ENCODE measurements at places on chromosomes 11 and 22.

GRCh38 chr11:97964332-97965004 lies 1056.3 kb upstream of the CNTN5 start:
- no peak for DNase-seq

DNA sequence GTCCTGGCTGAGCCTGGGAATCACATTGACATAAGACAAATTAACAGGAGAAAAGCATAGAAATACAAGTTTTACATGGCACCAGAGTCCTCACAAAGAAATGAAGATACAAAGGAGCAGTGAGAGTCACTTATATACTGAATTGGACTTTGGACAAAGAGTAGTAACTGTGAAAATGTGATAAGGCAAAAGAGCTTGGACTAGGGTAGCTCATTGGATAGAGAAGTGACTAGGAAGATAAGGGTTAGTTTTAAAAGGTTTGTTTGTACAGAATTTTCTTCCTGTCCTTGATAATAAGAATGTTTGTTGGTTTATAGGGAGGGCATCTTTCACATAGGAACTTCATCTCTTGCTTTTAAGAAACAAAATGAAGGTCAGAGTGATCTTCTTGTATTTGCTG lies 17.9 kb upstream of the NUCB2 start:
- no peak for DNase-seq

- no peak for DNase-seq
Measured at GRCh38 chr11:17633279-17633986, 85.9 kb upstream of the MYOD1 start.

GRCh38 chr11:96101146-96101545 lies 177.2 kb upstream of the MTMR2 start:
- no peak for DNase-seq

GRCh38 chr11:57751676-57752253 lies at the start of gene BTBD18:
TSS of gene BTBD18 (minus strand) at chr11:57751819. CDS start at chr11:57751188, 631 bp downstream.
- no peak for DNase-seq

DNA sequence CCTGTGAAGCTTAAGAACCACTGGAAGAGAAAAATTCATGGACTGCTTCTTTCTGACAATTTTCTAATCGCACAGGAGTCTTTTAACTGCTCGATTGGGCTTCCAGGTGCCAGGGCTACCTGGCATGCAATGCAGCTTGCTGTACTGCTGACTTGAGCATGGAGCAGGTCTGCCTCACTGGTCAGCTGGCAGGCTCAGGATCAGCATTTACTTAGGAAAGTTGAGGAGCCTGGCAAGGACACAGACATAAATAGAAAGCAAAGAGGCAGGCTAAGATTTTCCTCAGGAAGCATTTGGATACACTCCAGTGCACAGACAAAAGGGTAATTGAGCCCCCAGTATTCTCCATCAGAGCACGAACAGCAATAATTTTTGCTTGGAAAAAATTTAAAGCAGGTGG lies 163.5 kb downstream of the CSNK2A3 start:
- no peak for DNase-seq

DNA sequence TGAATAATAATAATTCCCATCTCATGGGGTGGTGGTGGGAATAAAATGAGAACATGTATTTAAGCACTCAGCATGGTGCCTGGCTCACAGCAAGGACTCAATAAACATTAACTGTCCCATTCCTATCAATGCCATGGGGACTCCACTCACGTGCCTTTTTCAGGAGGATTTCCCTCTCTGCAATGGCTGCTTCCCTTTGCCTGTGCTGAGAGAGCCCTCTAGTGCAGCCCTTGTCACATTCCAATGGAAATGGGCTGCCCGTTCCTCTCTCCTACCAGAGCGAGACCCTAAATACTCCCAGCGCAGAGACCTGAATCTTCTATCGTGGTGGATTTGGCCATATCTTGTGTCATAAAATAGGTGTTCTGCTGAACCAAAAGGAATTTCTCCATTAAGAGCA lies 621.5 kb upstream of the B3GAT1 start:
- DNase-seq = no peak

DNA sequence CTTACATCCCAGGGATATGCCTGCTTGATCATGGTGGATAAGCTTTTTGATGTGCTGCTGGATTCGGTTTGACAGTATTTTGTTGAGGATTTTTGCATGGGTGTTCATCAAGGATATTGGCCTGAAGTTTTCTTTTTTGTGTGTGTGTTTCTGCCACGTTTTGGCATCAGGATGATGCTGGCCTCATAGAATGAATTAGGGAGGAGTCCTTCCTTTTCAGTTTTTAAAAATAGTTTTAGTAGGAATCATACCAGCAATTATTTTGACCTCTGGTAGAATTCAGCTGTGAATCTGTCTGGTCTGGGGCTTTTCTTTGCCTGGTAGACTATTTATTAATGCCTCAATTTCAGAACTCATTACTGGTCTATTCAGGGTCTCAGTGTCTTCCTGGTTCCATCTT lies 362.4 kb downstream of the JRKL start:
- DNase-seq = no peak

- DNase-seq = no peak
Measured at GRCh38 chr22:49210606-49211005, 617.1 kb downstream of the BRD1 start.

DNA sequence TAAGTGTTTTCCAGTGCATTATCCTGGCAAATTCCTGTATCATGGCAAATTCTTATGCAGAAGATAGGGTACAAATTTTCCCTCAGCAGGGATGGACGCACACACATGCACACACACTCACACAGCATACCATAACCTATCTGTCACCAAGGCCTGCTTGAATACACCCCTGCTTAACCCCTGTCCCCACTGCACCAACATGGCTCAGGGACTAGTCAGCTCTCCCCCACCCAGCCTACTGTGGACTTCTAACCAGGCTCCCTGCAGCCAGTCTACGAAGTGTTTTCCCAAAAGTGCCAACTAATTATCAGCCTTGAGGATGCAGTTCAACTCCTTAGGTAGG lies 63.1 kb downstream of the RAB30 start:
- DNase-seq = no peak
